ENCODE measurements at places on chromosomes 6 and 20.

GRCh38 chr6:26473758-26474438, 16.1 kb downstream of the BTN2A1 start:
- peak; percentile 79 for DNase-seq

GRCh38 chr6:128316258-128316929, 204.0 kb downstream of the PTPRK start:
- no peak for DNase-seq

GRCh38 chr6:35192301-35192860, 21.4 kb upstream of the SCUBE3 start:
- no peak for DNase-seq

GRCh38 chr6:18186540-18187250, 31.5 kb downstream of the KDM1B start:
- no peak for DNase-seq

GRCh38 chr6:48628316-48628715, 517.3 kb upstream of the PTCHD4 start:
- no peak for DNase-seq

- DNase-seq, result no peak
Observed at GRCh38 chr6:114537977-114538376, 195.2 kb upstream of the HS3ST5 start.

GRCh38 chr6:87155842-87156815, 764 bp downstream of the ZNF292 start:
- peak; percentile 67 for DNase-seq

DNA sequence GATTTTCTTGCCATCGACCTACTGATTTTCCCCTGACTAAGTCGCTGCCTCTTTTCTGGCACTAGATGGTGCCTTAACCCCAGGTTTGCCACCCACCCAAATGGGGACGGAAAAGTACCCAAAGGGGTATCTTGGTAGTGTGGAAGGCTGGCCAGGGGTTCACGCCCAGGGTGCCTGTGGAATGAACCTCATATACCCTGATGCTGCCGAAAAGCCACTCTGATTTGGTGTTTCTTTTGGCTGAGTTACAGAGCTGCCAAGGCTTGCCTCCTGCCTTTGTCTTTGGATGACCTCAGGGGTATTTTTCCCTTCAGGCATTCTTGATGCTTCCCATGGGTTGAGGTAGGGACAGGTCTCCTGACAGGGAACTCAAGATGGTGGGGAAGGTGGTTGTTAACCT, 78.1 kb downstream of the MAP3K7 start:
- no peak for DNase-seq

- DNase-seq, result no peak
Observed at GRCh38 chr6:150068151-150068550, 770 bp downstream of the ULBP3 start.

GRCh38 chr20:22904386-22904785, 130.7 kb upstream of the SSTR4 start:
- no peak for DNase-seq

GRCh38 chr20:36606158-36607066, 833 bp downstream of the RAB5IF start:
- peak; percentile 17 for DNase-seq

DNA sequence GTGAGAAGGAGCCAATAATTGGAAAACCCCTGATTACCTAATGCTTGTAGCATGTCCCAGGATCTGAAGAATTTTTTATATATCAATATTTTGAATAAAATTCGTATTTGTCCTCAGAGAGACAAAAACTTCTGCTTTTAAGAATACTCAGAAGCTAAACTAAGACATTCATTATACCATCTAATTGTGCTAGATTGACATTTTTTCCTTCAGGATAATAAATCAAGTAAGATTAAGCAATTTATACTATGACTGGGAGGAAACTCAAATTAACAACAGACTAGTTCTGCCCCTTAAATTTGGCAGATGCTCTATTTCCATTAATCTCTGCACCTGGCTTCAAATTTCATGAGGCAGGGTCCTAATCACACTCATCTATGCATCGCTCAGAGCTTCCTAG, 291.4 kb downstream of the PLCB1 start:
- DNase-seq, result no peak

DNA sequence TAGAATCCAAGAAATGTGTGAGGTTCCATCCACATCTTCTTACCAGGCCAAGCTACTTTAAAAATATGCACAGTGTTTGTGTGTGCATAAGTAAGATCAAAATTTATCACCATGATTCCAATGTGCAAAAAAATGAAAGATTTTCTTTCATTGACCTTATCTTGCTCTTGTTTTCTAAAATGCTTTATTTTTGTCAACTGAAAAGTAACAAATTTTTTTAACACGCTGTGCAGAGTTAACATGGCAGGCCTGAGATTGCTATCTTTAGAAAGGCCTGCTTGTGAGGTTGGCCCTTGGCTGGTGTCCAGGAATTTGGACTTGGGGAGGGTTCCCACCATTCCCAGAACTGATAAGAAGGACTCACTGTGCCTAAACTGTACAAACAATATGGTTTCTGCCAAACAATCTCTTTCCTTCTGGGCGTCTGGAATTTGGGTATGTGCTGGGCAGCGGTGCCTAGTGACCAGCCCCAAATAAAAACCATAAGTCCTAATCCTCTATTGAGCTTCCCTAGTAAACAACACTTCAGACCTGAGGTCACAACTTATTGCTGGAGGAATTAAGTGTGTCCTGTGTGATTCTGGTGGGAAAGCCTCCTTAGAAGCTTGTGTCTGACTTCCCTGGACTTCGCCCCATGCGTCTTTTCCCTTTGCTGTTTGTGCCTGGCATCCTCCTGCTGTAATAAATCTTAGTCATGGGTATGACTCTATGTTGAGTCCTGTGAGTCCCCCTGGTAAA, 19.8 kb upstream of the MYLIP start:
- no peak for DNase-seq

DNA sequence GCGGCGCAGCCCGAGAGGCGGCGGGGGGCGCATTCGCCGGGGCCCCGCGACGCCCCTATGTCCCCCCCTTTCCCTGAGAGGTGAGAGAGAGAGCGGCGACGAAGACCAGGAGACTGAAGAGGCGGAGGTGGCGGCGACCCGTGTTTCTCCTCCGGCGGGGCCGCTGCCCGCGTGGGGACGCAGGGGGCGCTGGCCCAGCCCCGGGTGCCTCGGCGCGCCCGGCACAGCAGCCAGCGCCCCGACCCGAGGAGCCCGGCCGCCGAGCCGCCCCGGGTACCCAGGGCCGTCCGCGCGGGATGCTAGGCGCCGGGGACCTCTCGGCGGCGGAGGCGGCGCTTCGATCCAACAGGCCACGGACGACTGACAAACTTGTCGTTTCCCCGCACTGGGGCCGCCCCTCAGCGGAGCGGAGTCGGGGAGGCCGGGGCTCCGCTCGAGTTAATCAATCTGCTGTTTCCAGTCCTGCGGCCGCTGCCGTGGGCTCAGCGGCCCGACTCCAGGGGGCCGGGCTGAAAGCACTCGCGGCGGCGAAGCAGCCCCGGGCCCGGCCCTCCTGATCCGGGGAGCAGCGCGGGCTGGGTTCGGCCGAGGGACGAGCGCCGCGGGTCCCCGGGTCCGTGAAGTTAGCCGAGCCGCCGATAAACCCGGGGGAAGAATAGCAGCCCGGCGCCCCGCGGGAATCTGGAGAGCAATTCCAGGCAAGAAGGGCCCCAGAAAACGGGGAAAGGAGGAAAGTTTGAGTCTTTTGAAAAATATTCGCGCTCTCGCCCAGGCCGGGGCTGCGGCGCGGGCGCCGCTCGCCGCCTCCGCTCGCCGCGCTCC, 631 bp downstream of the MDGA1 start:
- peak; percentile 52 for DNase-seq

DNA sequence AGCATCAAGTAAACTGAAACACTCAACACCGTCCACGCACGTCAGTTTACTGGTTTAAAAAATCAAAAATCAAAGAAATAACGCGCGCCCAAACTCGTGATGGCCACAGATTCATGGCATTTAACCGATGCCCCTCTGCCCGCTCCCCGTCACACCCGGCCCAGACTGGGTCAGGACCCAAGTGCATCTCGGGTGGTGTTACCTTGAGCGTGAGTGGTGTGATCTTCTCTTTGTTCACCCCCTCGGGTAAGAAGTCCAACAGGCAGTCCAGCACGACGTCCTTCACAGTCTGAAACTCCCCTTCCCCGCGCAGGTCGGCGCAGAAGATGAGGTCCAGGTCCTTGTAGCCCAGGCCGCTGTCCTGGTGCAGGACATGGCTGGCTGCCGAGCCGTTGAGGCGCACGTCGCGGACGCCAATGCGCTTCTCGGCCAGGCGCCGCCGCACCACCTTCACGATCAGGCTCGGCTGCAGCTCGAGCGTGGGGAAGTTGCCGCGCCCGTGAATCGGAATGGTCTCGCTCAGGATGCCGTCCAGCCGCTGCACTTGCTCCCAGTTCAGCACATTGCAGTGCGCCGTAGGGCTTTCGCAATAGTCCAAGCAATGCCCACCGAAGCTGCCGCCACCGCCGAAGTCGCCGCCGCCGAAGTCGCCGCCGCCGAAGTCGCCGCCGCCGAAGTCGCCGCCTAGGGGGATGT, 945 bp downstream of the TENT5A start:
- DNase-seq, result peak; percentile 27

- peak; percentile 59 for DNase-seq
Observed at GRCh38 chr6:134437376-134437775, 119.5 kb upstream of the SGK1 start.

GRCh38 chr6:127939442-127940066, 38.7 kb upstream of the THEMIS start:
- DNase-seq, result no peak

DNA sequence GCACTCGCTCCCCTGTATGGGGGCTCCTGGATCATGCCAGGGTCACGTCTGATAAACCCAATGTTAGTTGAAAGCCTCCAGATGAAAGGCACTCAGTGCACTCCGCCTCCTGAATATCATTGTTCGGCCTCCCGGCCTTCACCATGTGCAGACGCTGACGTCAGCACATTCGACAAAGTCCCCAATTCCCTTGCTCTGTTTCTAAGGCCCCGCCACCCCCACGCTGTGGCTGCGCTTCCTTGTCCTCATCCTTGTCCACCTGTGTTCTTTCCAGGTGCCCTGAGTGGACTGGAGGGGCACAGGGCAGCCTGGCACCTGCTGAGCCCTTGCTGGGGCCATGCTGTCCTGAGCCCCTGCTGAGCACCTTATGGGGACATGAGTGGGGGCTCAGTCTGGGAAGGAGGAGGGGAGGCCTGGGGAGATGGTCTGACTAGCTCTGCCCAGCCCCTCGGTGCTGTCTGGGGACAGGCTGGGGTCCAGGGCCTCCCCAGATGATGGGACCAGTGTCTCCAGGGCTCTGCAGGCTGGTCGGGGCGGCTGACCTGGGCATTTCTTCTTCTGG, 9.8 kb upstream of the BHLHE23 start:
- no peak for DNase-seq

GRCh38 chr6:3159805-3160781, 2.7 kb upstream of the TUBB2A start:
- peak; percentile 66 for DNase-seq

GRCh38 chr6:2918936-2919335, 15.8 kb upstream of the SERPINB9 start:
- no peak for DNase-seq

GRCh38 chr6:131765804-131766135, 42.0 kb upstream of the ENPP1 start:
- DNase-seq, result no peak

- no peak for DNase-seq
Observed at GRCh38 chr6:40312213-40313015, 274.8 kb downstream of the LRFN2 start.

GRCh38 chr20:39631557-39631956, 669.4 kb downstream of the DHX35 start:
- DNase-seq, result no peak

DNA sequence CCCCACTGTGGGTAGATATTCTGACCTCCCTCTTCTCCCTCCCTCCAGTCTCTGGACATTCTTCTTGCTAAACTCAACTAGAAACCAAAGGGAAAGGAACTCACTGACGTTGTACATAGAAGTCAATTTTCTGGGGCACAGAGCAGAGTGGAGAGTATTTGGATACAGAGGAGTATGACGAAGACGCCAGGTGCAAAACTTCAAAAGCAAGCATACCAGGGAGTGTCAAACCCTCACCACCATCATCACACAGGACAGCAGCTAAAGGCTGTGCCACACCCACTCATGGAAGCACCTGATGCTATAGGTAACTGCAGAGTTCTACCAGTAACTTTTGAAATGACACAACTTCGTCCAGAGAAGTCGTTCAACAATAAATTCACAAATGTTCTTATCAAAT, 64.8 kb downstream of the FYN start:
- DNase-seq, result no peak

- no peak for DNase-seq
Observed at GRCh38 chr6:169966312-169967181, 215.1 kb downstream of the ERMARD start.

GRCh38 chr6:25911351-25911750, 19.1 kb downstream of the SLC17A2 start:
- no peak for DNase-seq

DNA sequence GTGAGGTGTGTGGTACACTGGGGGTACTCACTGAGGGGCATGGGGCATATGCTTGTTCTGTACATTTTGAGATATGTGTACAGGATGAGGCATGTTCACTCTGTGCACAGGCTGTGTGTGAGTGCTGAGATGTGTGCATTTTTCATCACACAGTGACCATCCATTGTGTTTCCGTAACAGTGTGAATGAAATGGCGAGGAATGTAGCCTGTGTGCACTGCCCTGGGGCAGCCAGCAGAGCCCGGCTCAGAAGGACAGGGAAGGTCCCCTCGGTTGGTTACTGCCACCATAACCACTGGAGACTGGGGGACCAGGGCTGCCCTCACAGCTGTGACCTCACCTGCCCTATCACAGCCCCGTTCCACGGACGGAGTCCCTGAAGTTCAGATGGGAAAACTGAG, 106.2 kb upstream of the MYL9 start:
- no peak for DNase-seq

DNA sequence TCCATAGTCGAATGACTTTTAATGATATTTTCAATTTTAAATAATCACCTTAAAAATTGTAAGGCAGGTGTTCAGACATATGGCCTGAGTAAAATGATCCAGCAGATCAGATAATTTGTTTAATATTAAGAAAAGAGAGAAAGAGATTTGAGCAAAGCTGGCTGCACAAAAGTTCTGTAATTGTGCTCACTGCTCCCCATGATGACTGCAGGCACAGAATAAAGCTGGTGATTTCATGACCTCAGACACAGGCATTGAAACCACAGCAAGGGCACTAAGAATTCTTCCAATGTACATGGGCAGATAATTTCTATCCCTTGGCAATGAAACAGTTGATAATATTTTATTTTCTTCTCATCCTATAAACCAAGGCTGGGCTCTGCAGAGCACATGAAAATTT, 553.1 kb downstream of the NKAIN2 start:
- DNase-seq, result no peak

- peak; percentile 27 for DNase-seq
Observed at GRCh38 chr6:45486736-45487135, 109.0 kb upstream of the SUPT3H start.

DNA sequence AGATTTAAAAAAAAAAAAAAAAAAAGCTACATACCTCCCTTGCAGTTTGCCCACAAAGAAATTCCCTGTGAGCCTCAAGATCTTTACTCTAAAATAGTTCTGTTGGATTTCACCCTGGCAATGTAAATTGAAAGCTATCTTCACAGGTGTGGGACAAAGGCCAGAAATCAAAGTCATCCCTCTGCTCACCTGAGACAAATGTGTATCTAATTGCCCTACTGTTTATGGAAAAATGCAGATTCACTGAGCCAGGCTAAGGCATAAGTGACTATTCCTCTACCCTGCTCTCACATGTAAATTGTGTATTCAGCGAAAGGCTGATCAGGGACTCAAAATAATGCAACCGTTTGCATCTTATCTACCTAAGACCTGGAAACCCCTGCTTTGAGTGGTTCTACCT, 98.5 kb upstream of the SHLD1 start:
- no peak for DNase-seq

Data from activated naive CD4-positive, alpha-beta T cell treated with Interleukin-2 at 50 U/mL for 16 hours (primary cell).